ENCODE measurements at places on chromosomes 13 and 19.

GRCh38 chr19:43624933-43625332 lies 5.5 kb upstream of the ZNF428 start:
- DNase-seq = peak; percentile 45

DNA sequence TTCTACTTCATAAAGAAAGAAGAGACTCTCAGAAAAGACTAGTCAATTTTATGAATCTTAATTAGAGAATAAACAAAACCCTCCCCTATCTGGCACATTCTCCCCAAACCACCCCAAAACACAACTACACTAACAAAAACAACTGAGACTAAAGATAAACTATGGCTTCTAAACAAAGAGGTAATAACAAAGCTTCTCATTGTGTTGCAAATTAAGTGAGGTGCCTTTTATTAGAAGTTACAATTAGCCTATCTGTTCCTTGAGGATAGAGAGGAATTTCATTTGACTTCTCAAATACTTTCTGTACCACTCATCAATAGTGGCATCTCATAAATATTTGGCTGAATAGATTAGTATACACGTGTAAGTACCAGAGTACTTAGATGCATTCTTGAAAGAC lies 1196.2 kb downstream of the PCDH9 start:
- no peak for DNase-seq

DNA sequence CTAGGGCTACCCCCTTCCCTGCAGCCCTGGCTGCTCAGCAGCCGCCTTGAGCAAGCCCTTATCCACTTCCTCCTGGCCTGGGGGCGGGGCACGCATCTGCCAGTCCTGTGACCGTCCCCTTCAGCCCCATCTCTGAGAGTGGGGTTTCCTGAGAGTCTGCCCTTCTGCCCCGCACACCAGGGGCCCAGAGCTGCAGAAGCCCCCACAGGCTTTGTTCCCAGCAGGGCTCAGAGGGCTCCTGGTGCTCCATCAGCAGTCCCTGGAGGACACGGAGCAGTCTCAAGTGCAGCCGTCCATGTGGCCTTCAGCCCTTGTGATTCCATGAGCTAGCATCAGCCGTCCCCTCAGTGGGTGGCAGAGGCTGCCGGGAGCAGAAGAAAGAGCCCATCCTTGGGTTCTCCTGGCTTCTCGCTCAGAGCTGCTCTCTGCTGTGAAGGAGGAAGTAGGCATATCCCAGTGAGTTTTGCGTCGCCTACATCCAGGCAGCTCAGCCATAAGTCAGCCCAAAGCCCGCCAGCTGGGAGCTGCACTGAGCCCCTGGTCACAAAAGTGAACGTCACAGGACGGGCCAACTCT lies 16.3 kb downstream of the MYO9B start:
- DNase-seq = no peak

GRCh38 chr19:48290401-48290770 lies 20.5 kb downstream of the ZNF114 start:
- DNase-seq = peak; percentile 62

DNA sequence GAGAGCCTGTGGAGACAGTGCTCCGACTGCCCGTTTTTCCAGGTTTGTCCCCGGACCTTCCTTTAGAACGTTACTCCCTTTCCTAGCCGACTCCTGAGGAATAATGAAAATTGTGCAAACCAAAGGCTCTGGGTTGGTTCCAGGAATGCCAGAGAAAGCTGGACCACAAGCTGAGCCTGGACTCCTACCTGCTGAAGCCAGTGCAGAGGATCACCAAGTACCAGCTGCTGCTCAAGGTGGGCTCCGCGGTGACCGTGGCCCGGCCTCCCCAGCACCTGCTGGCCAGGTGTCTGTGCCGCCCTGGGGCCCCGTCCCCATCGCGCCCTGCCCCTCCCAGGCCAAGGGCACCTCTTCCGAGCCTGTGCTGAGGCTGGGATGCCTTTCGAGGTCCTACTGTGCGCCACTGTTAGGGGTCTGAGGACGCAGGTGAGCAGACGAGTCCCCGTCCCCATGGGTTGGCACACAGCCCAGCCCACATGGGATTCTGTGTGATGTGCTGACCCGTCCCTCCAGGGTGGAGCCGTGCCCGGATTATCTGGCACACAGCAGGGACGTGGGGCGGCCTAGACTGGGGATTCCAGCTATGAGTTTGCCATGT lies 20.5 kb upstream of the F7 start:
- DNase-seq = no peak

- DNase-seq = peak; percentile 55
These were observed 581 bp downstream of the CALR start for GRCh38 chr19:12938779-12939601.

All from right hindlimb (tissue), 1 donor.